ENCODE measurements at places on chromosomes 7 and 10. TPM values are rescaled to one million over a fixed set of nuclear protein-coding genes. Genes with fewer than 3 reads are reported as not detected.
A peak's percentile ranks its signal among the peaks of the same experiment; 100 is the strongest.

Gene SFRP4
- polyA plus RNA-seq = 0.23 TPM

Gene ASIC3
- 3.0 TPM for polyA plus RNA-seq

Gene MNX1
- polyA plus RNA-seq = 4.2 TPM

Gene SPDYE2B
- polyA plus RNA-seq = not detected

Gene FBXL13
- not detected for polyA plus RNA-seq

Gene SPDYE1
- not detected for polyA plus RNA-seq

DNA sequence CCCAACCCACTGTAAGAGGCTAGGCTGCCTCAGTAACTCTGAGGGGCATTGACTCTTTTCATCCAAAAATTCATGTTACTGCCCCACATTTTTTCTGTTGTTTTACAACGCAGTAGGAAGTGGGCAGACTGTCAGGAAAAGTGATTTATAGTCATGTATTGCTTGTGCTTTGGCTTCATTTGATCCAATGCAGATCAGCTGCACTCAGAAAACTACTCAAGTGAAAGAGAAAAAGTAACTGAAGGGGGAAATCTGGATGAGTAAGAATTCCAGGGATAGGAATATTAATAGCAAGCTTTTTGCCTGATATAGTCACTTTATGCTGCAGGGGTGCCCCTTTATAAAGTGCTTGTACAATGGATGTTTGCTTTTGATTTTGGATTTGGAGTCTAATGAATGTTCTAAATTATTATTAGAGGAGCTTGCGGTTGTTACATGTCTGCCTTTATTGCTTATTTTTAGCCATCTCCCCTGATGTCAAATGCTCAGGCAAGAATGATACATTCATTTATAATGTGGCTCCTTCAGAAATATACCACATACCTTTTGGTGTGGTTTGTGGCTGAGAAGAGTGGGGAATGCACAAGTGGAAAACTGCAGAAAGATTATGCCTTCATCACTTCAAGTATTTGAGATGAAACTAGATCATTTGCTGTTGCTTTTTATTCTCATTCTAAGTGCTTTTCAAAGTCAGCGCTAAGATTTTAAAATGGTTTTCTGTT, 86.1 kb downstream of the EGFR start:
- no peak overlapping the region for H3K4me3 ChIP-seq
- no peaks in the 10 kb centered on the region for H3K36me3 ChIP-seq
- no peak for DNase-seq
- no peaks in the 10 kb centered on the region for H3K27me3 ChIP-seq
- H3K4me1 ChIP-seq = no peaks in the 10 kb centered on the region
- H3K27ac ChIP-seq = no peak overlapping the region

DNA sequence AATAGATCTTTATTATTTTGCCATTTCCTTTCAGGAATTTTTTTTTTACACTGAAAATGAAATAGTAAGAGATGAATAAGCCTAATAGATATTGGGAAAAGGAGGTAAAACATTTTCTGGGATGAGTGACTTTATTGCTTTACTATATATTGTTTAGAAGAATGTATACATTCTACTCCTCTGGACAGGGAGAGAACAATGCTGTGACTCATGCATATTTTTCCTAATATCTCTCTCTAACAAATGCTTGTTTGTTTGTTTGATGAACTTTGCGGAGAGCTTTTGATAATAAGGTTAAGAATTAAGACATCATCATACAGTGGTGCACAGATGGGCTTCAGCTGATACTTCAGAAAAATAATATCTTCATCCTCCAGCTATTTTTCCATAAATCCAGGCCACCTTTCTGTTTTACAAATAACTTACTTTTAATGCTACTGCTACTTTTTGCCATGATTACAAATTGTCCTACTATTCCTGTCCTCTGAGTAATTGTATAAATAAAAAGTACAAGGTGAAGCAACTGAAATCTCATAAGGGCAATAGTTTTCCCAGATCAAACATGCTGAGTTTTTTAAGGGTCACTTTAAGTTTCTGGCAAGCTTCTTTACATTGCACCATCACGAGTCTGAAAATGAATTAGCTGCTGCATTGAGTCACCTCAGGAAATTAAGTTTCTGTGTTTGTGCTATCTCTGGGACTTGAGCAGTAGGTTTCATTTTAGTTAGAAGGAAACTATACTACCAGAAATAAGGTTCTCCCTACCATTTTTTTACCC, 207.3 kb upstream of the POT1 start:
- H3K27ac ChIP-seq = no peak overlapping the region
- H3K4me1 ChIP-seq = no peaks in the 10 kb centered on the region
- H3K36me3 ChIP-seq = no peaks in the 10 kb centered on the region
- no peak overlapping the region for H3K4me3 ChIP-seq
- no peaks in the 10 kb centered on the region for H3K27me3 ChIP-seq

GRCh38 chr7:92071032-92071431, 63.2 kb downstream of the CYP51A1 start:
- H3K4me3 ChIP-seq = no peak overlapping the region
- H3K4me1 ChIP-seq = no peaks in the 10 kb centered on the region
- no peak for DNase-seq
- H3K27ac ChIP-seq = no peak overlapping the region
- peaks cover 15% of the 10 kb centered on the region for H3K36me3 ChIP-seq

DNA sequence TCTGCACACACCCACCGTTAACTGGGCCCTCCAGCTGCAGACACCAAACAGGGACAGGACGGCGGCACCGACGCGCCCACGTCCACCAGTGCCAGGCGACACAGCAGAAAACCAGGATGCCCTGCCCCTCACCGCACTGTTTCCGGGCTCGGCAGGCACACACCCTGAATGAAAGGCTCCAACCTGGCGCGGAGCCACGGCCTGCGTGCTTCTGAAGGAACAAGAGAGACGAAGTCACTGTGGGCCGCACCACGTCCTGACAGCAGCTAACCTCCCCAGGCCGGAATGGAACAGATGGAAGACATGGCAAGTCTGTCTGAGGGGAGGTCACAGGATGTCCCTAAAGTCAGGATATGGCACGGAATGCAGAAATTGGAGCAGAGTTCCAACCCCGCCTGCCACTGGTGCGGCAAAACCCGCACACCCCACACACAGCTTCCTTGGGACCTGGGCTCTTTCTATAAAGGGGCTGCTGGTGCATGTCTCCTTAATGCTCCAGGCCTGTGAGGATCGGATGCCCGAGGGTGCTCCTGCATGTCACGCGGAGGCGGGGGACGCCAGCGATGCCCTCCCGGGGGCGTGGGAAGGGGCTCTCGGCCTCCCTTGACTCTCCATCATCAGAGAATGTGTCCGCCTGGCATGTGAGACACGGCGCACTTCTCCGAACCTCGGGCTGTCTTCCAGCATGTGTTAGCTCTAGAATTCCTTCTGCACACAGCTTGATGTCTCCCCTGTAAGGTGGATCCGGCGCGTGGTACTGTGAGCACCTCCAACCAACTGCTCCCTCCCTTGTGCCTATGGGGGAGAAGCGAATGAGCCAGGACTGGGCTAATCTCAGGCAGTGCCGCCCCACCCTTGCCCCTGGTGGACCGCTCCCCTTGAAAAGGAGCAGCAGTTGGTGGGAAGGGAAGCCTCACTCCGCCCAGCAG, 3.9 kb upstream of the GPER1 start:
- H3K27ac ChIP-seq = no peak overlapping the region

DNA sequence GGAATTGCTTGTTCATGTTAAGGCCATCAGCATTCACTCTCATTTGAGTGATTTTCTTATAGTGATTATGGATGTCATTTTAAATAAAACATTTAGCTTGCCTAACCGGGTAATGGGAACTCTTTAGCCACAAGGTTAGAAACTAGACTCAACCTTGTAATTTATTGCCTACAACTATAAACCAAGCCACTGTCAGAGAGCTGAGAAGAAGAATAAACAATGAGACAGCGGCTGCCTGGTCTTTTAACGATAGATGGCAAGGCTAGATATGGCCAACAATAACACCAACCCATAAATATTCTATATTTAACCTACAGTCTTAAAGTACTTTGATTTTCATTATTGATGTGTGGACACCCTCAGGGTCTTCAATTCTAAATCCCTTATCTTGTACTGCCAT, 27.8 kb upstream of the INHBA start:
- H3K36me3 ChIP-seq = no peaks in the 10 kb centered on the region
- no peak overlapping the region for H3K27ac ChIP-seq
- DNase-seq = no peak
- H3K4me3 ChIP-seq = no peak overlapping the region

DNA sequence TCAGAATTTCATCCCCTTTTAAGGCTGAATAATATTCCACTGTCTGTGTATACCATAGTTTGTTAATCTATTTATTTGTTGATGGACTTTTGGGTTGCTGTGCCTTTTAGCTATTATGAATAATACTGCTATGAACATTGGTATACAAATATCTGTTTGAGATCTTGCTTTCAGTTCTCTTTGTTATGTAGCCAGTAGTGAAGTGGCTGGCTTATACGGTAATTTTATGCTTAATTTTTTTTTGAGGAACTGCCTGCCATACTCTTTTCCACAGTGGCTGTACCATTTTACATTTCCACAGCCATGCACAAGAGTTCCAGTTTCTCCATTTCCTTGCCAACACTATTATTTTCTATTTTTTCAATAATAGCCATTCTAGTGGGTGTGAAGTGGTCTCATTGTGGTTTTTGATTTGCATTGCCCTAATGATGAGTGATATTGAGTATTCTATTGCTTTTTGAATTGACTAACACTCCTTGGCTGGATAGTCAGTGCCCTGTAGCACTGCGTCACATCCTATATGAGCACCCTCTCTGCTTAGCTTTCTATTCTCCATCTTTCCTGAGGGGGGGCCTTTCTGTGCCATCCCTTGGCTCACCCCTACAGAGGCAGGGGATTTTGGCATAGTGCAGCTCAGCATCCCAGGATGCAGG, 29.4 kb upstream of the RAPGEF5 start:
- no peak overlapping the region for H3K27ac ChIP-seq
- no peaks in the 10 kb centered on the region for H3K27me3 ChIP-seq
- H3K36me3 ChIP-seq = no peaks in the 10 kb centered on the region
- H3K4me1 ChIP-seq = no peaks in the 10 kb centered on the region
- DNase-seq = no peak

GRCh38 chr10:10731366-10731765, 286.3 kb upstream of the CELF2 start:
- H3K36me3 ChIP-seq = no peaks in the 10 kb centered on the region
- H3K27me3 ChIP-seq = no peaks in the 10 kb centered on the region
- H3K27ac ChIP-seq = no peak overlapping the region
- H3K4me3 ChIP-seq = no peak overlapping the region

DNA sequence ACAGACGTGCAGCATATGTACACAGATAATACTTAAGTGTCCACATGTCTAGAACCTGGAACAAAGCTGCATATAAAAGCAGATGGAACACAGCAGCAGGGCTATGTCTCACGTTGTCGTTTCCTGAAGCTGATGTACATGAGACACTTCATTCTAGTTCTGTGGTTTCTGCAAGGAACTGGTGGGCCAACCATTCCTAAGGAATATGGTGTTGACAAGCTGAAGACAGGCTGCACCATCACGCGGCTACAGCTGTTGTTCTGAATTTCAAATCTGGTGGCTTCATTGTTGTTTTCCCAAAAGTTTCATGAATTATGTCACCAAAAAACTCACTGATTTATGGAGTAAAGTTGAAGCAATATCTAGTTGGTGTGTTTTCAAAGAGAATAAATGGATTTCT, 33.7 kb downstream of the PRKAG2 start:
- H3K4me3 ChIP-seq = no peak overlapping the region
- no peaks in the 10 kb centered on the region for H3K27me3 ChIP-seq
- DNase-seq = no peak
- no peaks in the 10 kb centered on the region for H3K36me3 ChIP-seq

- H3K27ac ChIP-seq = no peak overlapping the region
- peaks cover 23% of the 10 kb centered on the region for H3K27me3 ChIP-seq
- no peak overlapping the region for H3K4me3 ChIP-seq
- H3K4me1 ChIP-seq = peaks cover 5% of the 10 kb centered on the region
- no peak for DNase-seq
Measured at GRCh38 chr10:43260911-43261577, 5.8 kb downstream of the RASGEF1A start.

- no peaks in the 10 kb centered on the region for H3K36me3 ChIP-seq
- no peaks in the 10 kb centered on the region for H3K4me1 ChIP-seq
- H3K27ac ChIP-seq = no peak overlapping the region
- H3K27me3 ChIP-seq = no peaks in the 10 kb centered on the region
Measured at GRCh38 chr7:8938044-8938805, 504.8 kb downstream of the NXPH1 start.

GRCh38 chr10:117162093-117163060, 24.3 kb upstream of the VAX1 start:
- no peaks in the 10 kb centered on the region for H3K36me3 ChIP-seq
- H3K4me1 ChIP-seq = peaks cover 32% of the 10 kb centered on the region
- peaks cover 59% of the 10 kb centered on the region for H3K27me3 ChIP-seq
- peak overlapping the region; percentile 18 for H3K4me3 ChIP-seq
- H3K27ac ChIP-seq = no peak overlapping the region

DNA sequence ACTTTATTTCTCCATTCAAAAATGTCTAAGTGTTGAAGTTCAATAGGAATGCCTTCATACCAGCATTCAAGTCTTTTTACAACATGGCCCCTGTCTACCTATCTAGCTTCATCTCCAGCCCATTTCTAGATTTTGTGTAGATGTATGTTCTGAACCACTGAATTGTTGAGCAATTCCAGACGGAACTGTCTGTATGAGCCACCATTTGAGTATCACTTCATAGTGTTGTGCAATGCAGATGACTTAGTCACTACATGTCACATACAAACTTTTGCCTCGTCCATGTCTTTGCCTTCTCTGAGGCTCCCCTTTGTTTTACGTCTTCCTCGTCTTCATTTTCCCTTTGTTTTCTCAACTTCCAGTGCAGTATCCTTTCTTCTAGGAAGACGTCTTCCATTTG, 118.1 kb downstream of the INHBA start:
- no peak for DNase-seq
- H3K4me3 ChIP-seq = no peak overlapping the region
- H3K27me3 ChIP-seq = no peaks in the 10 kb centered on the region
- H3K36me3 ChIP-seq = no peaks in the 10 kb centered on the region

DNA sequence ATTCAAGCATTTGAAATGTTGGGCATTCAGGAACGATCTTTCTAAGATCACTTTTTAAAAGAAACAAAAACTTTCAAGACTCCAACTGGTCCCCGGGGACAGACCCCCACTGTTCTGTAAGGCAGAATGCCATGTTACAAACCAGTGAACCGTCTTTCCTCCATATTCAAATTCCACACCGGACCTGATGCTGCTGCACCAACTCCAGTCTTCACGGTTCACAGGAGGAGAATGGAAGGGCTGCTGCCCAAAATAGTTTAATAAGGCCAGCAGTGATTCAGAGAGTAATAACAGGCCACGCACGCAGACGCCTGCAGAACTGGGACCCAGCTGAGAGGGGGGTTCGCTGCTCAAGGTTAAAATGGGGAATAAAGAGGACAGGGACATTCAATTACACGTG, 47.2 kb downstream of the OSBPL3 start:
- no peak overlapping the region for H3K4me3 ChIP-seq
- no peaks in the 10 kb centered on the region for H3K4me1 ChIP-seq
- no peak for DNase-seq
- no peaks in the 10 kb centered on the region for H3K27me3 ChIP-seq

Measured in sigmoid colon (tissue), 7 donors.